ENCODE measurements at places on chromosomes 6 and 20. TPM values are rescaled to one million over a fixed set of nuclear protein-coding genes. Genes with fewer than 3 reads are reported as not detected.

MEI4 gene
- 0.29 TPM for total RNA-seq

DEF6 gene
- total RNA-seq: 5.7 TPM

SLC25A27 gene
- total RNA-seq: 7.5 TPM

NOX3 gene
- not detected for total RNA-seq

NOTCH4 gene
- 15.8 TPM for total RNA-seq

SNAP25 gene
- not detected for total RNA-seq

- no peak for DNase-seq
- no peak overlapping the region for H3K27ac ChIP-seq
- no peaks in the 10 kb centered on the region for H3K4me1 ChIP-seq
- no peaks in the 10 kb centered on the region for H3K27me3 ChIP-seq
- H3K36me3 ChIP-seq: no peaks in the 10 kb centered on the region
Measured at GRCh38 chr20:32945710-32946221, 58.5 kb downstream of the SUN5 start.

DNA sequence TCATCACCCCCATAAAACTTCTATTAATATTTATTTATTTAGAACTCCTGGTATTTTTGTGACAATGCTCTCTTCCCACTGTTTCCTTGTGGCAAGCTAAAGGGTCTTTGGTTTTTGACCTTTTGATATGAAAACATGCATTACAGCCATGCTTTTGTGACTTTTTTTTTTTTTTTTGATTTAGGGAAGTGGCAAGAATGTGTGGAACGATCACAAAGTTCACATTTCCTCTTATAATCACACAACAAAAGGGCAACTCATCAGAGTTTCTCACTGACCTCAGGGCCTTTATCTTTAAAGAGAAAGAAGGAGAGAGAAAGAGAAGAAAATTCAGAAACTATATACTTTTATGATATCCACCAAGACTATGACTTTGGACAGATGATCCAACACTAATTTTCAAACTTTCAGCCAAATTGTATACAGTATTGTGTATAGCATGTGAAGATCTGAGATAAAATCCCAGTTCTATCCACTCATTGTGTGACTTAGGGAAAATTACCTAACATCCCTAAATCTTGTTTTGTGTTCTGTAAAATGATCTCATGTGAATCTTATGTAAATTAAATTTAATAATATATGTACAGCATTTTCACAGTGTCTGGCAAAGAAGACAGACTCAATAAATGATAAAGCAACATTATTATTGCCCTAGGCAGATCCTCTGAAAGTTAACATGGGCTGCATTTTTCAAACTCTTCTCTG lies 106.8 kb upstream of the MARCKS start:
- no peaks in the 10 kb centered on the region for H3K4me1 ChIP-seq
- no peak for DNase-seq
- no peaks in the 10 kb centered on the region for H3K36me3 ChIP-seq

DNA sequence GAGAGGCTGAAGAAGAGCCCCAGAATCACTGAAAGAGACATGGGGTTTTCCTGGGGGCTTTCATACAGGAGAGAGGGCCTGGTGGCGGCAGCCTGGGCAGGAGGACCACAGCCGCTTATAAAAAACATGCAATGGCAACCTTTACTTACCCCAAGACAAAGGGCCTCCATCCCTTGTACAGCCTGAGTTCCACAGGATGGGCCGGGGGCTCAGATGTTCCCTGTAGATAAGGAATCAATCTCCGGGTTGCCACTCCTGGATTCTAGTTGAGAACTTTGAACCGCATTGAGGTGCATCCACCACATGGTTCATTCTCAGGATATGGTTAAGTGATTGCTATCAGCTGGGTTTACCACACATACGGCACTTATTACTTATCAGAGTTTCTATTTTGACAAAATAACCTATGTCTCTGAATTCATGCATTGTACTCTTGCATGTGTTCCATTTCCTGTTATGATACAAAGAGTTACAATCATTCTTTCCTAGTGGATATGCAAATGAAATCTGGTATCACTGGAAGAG lies 677.6 kb downstream of the KIF16B start:
- DNase-seq: no peak
- no peak overlapping the region for H3K4me3 ChIP-seq
- H3K27ac ChIP-seq: no peak overlapping the region
- H3K27me3 ChIP-seq: no peaks in the 10 kb centered on the region
- no peaks in the 10 kb centered on the region for H3K4me1 ChIP-seq
- H3K36me3 ChIP-seq: no peaks in the 10 kb centered on the region

All from heart left ventricle (tissue), 16 donors.